ENCODE measurements at places on chromosomes 3 and 15. TPM values are rescaled to one million over a fixed set of nuclear protein-coding genes. Genes with fewer than 3 reads are reported as not detected.

DNA sequence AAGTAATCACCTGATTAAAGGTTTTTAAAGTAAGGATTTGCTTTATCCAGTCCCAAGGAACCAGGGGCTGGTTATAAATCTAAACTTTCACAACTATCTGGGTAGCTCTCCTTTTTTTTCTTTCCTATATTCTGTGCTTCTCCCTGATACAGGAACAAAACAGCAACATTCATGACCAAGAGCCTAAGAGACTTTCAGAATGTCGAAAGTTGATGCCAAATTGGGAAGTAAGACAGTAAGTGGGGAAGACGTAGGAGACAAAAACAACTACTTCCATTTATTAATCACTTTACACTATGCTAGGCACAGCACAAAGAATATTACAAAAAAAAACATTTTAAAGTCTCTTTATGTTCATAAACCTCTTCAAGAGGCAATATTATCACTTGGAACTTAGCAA lies 211.6 kb downstream of the MAGI1 start:
- no peak for DNase-seq

- DNase-seq: no peak
Observed at GRCh38 chr3:134810052-134810435, 15.0 kb downstream of the EPHB1 start.

DNA sequence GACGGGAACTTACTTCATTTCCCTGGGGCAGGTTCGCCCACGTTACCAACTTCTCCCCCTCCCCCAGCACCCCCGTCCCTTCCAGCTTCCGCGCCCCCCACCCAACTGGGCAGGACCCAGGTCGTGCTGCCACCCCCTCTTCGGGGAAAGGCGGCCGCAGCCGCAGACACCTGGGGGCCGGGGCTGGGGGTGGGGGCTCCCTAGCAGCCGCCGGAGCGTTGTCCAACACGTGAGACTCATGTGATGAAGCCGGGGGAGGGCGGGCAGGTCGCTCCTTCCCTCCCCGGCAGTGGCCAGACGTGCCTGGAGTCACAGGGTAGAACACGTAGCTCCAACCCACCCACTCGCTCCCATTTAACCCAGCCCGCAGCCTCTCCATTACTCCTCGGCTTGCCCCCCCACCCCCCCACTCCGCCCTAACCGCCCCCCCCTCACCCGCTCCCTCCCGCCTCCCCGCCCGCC lies 240 bp upstream of the BHLHE40 start:
- no peak for DNase-seq

Gene PRR20G
- total RNA-seq: not detected

DNA sequence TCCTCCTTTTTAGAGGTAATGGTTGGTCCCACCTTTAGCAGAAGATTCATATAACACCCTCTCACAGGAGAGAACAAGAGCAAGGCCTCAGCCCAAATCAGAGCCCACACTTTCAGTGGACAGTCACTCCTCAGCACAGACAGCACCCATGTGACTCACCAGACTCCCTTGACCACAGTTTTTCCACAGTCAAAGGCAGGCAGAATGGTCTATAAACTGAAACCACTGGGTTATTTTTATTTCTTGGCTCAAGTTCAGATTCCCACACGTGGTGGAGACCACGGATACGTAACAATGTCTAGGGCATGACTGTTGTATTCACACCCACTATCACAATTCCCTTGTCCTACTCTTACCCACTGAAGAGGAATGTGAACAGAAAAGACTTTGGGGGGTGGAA lies 237.8 kb upstream of the UBE2E1 start:
- no peak for DNase-seq

DNA sequence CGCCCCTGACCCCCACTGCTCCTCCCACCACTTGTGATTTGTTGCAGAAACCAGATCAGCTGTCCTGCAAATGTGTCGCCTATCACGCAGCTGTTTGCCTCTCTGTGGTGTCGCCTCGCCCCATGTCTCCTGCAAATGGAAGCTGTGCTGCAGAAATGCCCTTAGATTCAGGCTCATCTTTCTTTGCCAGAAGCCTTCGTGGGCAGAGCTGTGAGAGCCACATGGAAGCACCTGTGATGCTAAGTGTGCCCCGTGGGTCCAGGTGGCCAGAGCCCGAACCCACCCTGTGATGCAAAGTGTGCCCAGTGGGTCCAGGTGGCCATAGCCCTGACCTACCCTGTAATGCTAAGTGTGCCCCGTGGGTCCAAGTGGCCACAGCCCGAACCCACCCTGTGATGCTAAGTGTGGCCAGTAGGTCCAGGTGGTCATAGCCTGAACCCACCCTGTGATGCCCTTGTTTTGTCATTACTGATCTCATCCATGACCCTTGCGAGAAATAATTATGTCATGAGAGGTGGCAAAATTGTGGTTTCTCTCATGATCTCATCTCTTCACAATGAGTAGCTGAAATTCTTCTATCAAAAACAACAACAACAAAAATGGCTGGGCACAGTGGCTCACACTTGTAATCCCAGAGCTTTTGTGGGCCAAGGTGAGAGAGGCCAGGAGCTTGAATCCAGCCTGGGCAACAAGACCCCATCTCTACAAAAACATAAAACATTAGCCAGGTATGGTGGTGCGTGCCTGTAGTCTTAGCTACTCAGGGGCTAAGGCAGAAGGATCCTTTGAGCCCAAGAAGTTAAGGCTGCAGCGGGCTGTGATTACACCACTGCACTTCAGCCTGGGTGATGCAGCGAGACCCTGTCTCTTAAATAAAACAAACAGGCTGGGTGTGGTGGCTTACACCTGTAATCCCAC lies 187.4 kb downstream of the GOLGA6L6 start:
- DNase-seq: no peak

- no peak for DNase-seq
Observed at GRCh38 chr15:78922527-78922926, 22.3 kb downstream of the CTSH start.

GRCh38 chr3:2873986-2874385 lies 236.2 kb downstream of the IL5RA start:
- DNase-seq: no peak

Gene ANKRD34C
- not detected for total RNA-seq

Gene APBA2
- 12.8 TPM for total RNA-seq

Measured in urinary bladder (tissue), 4 donors.